Osteocyte (in vitro differentiated cells): ENCODE measurements at places on chromosomes 1 and 21. TPM values are rescaled to one million over a fixed set of nuclear protein-coding genes. Genes with fewer than 3 reads are reported as not detected.
A peak's percentile ranks its signal among the peaks of the same experiment; 100 is the strongest.

GRCh38 chr1:63843884-63844283 lies 70.1 kb downstream of the ROR1 start:
- H3K27ac ChIP-seq, result no peak overlapping the region
- peaks cover 12% of the 10 kb centered on the region for H3K4me1 ChIP-seq
- no peaks in the 10 kb centered on the region for H3K36me3 ChIP-seq
- no peak overlapping the region for H3K4me3 ChIP-seq

DNA sequence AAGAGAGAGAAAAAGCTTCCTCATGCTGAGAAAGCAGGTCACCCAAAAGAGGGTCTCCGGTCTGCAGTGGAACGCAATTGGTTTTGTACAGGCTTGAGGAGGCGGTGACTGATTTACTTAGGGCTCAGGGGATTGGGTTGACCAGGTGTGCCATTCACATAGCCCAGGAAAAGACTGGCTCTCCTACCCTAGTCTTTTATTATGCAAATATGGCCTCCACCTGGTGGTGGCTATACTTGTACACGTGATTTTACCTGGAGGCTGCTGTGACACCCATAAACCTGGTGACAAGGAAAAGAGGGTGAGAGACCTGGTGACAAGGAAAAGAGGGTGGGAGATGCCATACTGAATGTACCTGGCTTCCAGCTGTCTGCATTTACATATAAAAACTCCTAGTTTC lies 49.9 kb downstream of the DNTTIP2 start:
- H3K27me3 ChIP-seq, result no peaks in the 10 kb centered on the region
- peaks cover 5% of the 10 kb centered on the region for H3K36me3 ChIP-seq
- H3K4me3 ChIP-seq, result no peak overlapping the region
- peaks cover 27% of the 10 kb centered on the region for H3K4me1 ChIP-seq
- DNase-seq, result no peak

- peaks cover 14% of the 10 kb centered on the region for H3K27me3 ChIP-seq
- H3K4me1 ChIP-seq, result peaks cover 14% of the 10 kb centered on the region
- no peaks in the 10 kb centered on the region for H3K36me3 ChIP-seq
- no peak overlapping the region for H3K4me3 ChIP-seq
Observed at GRCh38 chr21:42075686-42076471, 4.8 kb downstream of the UMODL1 start.

DNA sequence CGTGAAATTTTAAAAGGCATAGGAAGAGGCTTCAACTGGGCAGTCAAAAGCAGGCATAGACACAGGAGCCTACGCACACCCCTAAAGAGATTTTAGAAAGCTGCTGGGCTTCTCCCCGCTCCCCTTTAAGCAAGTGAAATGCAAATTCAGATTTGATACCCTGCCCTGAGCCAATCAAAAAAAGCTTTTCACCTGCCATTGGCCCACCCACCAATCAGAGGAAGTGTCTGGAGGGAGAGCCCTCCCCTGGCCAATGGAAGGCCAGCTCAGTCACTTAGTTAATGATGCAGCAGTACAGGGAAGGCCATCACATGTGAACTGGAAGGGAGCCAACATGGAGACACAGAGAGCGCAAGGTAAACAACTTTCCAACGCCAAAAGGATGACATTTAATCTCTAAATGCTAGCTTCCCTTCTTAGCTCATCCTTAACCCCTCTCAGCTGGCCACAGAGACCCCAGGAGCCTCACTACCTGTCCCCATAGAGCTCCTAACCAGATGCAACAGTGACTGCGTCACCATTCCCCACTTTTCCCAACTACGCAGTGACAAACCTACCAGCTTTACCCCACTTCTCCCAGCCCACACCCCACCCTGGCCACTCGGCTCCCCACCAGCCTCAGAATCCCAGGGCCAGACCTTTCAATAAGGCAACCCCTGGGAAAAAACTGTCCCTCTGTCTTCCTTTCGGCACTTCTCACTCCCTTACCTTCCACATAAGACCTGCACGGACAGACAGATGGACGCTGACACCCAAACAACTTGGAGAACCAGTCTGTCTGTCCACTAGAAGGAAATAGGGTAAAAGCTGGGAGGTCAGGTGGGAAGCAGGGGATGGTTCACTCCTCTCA lies 71.0 kb downstream of the CD46 start:
- H3K4me3 ChIP-seq, result peak overlapping the region; percentile 31
- no peaks in the 10 kb centered on the region for H3K36me3 ChIP-seq
- H3K27ac ChIP-seq, result peak overlapping the region; percentile 58
- no peak for DNase-seq

DNA sequence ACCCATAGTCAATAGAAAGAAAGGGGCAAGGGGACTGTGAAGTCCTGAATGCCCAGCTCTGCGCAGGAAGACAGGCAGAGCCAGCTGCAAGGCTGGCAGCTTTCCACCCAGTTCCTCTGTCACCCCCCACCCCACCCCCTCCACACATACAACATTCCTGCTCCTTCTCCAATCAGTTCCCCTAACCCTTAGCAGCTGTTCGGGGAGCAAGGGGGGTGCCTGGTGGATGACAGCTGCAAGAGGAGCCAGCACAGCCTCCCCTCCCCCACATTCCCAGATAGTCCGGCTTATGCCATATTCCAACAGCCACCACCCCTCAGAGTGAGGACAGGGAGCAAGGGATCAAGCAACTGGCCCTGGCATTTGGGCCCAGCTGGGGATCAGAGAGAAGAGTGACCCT lies 9.7 kb downstream of the ARHGEF2 start:
- H3K4me1 ChIP-seq, result peaks cover 58% of the 10 kb centered on the region
- no peaks in the 10 kb centered on the region for H3K27me3 ChIP-seq
- H3K27ac ChIP-seq, result peak overlapping the region; percentile 56
- peaks cover 44% of the 10 kb centered on the region for H3K36me3 ChIP-seq

- H3K4me3 ChIP-seq, result no peak overlapping the region
- no peak overlapping the region for H3K27ac ChIP-seq
- no peaks in the 10 kb centered on the region for H3K27me3 ChIP-seq
Observed at GRCh38 chr1:194929357-194929756, 1678.9 kb downstream of the KCNT2 start.

The RNU1-2 gene
- total RNA-seq, result 2,650 and 2,859 TPM in 2 replicates

The UTS2 gene
- total RNA-seq, result not detected in 2 replicates

The RNF187 gene
- 156 and 168 TPM in 2 replicates for total RNA-seq
